ENCODE measurements at places on chromosomes 3 and 15.

GRCh38 chr3:190737446-190737845 is 125.0 kb downstream of the GMNC start:
- no peak for DNase-seq

- no peak for DNase-seq
Measured at GRCh38 chr3:183435661-183436060, 7.2 kb upstream of the MCF2L2 start.

DNA sequence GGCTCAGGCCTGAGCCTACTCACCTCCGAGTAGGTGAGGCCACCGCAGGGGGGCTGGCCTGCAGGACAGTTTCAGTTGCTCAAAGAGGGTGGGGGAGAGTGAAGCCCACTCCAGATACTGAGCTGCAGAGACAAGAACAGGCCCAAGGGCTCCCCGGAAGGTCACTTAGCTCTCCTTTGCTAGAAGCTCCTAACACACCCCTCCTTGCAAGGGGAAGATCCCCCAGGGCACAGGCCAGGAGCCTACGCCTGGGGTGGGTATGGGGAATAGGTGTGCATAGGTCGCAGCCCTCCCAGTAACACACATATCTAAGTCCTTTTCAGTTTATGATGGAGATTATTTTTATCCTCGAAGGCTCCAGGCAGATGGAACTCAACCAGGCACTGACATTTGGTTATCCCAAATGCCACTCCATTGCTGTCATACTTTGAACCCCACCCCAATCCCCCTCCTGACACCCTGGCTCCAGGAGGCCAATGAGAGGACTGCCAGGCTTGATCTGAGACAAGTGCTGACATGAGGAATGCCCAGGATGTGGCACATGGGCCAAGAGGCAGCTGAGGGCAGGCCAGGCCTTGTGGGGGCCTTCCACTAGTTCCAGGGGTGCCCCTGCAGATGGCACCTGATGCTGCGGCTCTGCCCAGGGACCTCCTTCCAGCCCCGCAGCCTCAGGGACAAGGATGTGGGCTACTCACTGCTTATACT is 1.1 kb upstream of the MUSTN1 start:
- DNase-seq = no peak

DNA sequence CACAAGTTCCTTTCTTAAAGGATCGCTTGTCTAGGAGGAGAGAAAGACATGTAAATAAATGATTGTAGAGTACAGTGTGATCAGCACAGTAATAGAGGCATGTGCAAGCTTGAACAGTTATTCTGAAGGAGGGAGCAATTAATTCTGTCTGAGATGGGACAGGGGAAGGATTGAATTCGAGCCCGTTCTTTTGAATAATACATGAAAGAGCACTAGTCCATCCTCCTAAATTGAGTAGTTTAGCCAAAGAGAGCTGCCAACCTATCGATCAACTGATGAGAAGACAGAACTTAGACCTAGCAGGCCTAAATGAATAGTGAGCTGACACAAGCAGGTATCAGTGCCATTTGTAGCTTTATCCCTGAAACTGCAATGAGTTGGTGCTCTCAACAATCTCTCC is 142.4 kb downstream of the ROBO2 start:
- no peak for DNase-seq

GRCh38 chr3:13863965-13864595 is 15.8 kb downstream of the WNT7A start:
- no peak for DNase-seq

- no peak for DNase-seq
Measured at GRCh38 chr3:31917303-31918005, 63.6 kb downstream of the OSBPL10 start.

DNA sequence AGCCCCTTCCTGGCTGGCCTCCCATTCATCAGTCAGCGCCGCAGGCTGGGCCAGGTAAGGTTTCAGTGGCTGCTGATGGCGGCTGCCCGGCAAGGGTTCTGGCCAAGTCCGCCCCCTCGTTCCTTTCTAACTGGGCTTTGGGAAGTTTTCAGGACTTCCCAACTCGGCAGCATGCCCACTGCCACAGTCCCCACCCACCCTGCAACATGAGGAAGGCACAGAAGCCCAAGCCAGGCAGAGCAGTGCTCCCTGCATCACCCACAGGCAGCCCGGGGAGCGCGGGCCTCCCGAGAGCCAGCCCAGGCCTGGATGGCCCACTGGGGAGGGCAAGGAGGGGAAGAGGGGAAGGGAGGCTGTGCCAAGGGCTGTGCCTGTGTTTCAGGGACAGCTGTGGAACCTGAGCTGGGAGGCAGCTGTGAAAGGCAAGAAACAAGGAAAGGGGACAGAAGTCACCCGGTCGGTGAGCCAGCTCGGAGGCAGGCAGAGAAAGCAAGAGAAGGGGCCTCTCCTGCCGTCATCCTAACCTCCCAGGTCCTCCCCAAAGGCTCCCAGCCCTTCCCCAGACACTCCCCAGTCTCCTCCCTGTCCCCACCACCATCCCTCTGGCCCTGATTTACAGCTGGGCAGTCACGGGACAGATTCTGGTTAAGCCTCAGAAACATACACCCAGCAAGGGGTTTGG is 73.9 kb downstream of the CPN2 start:
- DNase-seq = no peak

GRCh38 chr3:148717885-148718561 is 20.3 kb downstream of the AGTR1 start:
- no peak for DNase-seq

DNA sequence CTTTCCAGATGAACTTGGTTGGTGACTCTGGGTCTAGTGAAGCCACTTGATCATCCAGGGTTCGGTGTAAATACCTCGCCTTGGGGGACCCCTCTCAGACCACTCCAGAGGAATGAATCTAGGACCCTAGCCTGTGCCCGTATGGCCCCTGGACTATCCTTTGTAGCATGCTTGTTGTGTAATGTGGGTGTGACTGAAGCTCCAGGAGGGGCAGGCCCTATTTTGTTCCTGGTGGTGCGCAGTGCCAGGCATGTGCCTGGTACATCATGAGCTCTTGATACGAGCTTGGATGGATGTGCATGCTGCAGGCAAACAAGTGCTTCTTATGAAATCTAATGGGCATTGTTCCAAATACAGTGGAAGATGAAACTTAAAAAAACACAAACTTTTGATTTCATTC is 82.8 kb downstream of the EBLN2 start:
- DNase-seq = no peak

Measured in Panc1 (cell line).